ENCODE measurements at places on chromosomes 11 and 22.

DNA sequence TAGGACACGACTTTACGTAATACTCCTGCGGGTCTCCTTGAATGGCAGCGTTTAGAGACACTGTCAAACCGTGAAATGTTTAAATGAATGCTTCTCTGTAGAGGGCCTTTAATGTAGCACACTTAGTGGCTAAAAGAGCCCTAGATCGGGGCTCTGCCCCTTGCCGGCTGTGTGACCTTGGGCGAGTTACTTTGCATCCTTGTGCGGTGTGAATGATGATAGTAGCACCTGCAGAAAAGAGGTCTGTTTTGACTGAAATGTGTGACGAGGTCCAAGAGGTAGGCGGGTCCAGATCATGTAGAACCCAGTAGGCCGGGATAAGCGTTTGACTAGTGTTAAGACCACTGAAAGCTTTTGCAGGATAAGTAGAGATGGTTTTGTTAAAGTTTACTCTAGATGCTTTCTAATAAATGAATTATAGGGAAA is 866 bp downstream of the MED17 start:
- no peak for DNase-seq

- DNase-seq: no peak
Observed at GRCh38 chr22:38513063-38513462, 7.0 kb upstream of the DDX17 start.

- no peak for DNase-seq
Observed at GRCh38 chr11:122737951-122738693, 82.6 kb downstream of the UBASH3B start.

DNA sequence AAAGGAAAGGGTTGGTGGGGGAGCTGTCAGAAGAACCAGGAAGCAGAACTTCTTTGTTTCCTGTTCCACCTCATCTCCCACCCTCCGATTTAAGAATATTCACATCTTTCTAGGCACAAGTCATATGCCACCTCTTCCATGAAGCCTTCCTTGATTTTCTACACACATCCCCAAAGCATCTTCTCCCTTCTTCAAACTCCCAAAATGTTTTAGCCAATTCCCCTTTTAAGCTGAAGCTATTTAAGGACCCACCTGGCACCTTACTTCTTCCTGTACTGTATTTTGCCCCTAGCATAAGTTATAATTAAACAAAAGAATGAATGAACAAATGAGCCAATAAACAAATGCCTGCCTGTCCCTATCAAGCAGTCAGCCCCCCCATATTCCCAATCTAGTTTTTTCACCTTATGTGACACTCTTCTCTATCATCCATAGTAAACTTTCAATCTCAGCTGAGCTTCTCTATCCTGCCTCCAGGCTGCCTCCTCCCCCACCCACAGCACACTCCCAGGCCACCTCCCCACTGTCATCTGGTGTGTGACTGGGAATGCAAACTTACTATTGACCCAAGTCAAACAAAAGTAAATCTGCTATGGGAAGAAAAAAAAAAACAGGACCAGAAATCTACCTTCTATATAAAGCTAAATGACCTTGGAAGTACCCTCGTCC is 3.9 kb downstream of the TNKS1BP1 start:
- no peak for DNase-seq

DNA sequence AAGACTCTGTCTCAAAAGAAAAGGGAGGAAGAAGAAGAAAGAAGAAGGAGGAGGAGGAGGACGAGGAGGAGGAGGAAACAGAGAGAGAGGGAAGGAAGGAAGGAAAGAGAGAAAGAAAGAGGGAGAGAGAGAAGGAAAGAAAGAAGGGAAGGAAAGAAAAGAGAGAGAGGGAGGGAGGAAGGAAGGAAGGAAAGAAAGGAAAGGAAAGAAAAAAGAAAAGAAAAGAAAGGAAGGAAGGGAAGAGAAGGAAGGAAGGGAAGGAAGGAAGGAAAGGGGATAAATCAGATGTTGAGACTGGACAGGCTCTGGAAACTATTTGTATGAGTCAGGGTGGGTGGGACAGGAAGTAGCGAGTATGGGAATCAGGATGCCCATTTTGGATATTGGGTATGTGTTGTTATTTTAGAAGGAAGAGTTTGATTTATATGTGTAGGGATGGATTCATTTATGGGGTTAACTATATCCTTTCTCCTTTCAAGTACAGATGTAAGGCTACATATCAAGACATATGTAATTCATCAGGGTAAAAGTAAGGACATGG is 6.0 kb upstream of the RPL3 start:
- no peak for DNase-seq

- DNase-seq: no peak
Observed at GRCh38 chr22:45226503-45227186, 14.0 kb downstream of the KIAA0930 start.

DNA sequence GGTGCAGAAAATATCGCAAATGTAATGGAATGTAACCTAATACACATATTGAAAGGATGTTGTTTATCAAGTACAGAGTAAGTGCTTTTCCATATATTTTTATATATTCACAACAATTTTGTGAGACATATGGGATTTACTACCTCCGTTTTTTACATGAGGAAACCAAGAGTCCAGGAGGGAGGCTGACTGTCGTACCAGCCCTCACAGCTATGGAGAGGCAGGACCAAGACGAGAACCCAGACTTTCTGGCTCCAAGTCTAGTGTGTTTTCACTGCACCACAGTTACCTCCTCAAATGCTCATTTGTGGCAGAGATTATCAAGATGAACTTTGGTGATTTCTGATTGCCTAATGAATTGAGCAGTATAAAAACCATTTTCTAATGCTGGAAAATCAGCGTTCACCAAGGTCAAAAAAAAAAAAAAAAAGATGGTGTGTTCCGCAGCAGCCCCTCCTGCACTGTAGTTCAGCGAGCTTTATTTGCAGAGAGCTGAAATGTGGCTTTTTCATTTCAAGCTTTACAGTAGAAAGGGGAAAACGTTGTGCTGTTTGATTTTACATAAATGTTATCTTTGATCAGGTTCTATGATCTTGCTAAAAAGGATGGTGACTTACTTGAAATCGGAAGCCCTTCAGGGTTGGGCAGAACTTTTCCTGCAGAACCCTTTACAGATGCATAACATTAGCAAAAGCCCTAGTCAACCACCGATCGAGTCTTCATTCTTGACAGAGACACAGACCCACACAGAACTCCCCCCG is 44.7 kb upstream of the WEE1 start:
- DNase-seq: no peak

- DNase-seq: no peak
Observed at GRCh38 chr22:31083377-31083768, 2.3 kb downstream of the SMTN start.

DNA sequence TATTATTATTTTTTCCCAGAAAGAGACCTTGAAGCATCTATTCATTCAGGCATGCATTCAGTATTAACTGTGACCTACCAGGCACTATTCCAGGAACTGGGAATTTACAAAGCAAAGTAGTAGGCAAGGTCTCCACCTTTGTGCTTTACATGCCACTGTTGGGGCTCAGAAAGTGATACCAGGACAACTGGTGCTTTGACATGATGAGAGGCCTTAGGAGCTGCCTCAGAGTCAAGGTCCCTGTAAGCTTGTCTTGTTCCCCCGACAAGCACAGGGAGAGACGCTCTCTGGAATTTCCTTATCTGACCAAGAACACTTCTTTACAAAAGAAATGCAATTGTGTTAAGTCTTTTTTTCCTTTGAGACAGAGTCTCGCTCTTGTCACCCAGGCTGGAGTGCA is 2.3 kb upstream of the HMOX1 start:
- no peak for DNase-seq

DNA sequence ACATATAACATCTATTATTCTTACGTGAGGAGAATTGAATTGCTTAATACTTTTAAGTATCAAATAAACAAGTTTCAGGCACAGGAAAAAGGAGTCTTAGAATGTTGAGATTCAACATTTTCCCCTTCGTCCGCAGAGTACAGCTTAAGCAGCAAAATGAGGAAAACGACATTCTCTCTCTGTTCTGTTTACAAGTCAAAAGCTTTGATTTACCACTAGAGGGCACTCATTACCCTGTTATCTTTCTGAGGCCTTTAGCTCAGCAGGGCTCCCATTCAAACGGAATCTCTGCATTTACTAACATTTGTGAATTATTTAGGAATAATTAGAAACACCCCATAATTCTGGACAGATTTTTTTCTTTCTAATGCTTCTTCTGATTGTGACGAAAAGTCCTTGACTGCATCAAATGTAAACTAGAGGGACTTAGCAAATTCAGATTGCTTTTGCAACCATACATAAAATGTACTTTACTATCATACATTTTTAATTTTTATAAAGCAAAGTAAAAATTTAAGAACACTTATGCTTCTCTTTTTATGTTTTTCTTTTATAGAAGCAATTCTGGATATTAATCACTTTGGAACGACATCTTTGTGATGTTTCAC is 75.0 kb downstream of the JRKL start:
- peak; percentile 24 for DNase-seq

DNA sequence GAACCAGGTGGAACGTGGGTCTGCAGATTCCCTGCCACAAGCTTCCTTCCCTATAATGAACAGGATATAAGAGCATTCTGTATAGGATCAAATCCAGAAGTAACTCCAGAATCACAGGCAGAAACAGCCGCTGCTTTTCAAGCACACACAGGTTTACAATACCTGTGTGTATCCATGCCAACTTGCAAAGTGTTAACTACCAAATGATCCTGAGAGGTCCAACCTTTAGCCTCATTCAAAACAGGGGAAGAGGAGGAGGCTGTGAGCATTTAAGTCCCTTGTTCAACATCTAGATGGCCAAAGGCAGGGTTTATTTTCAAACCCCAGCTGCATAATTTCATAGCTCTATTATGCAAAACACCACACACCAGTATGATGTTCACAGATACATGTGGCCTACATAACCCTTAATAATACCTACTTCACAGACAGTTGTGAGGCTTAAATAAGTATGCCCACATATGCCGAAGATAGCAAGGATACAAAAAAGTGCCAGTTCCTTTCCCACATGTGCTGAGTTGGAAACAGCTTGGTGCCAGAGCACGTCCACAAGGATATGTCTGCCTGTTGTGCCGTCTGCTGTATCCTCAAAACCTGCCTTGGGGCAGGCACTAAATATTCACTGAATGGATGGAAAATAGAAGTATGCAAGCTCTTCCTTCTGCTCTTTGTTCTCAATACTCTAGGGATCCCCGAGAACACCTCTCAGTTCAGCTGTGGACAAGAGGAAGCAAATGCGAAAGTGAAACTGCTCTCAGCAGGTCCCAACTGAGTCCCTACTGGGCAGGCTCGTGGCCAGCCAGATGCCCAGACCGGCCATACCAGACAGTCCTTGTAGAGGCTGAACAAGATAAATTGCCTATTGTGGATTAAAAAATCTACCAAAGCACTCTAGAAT is 66.8 kb downstream of the LARGE1 start:
- peak; percentile 63 for DNase-seq

- peak; percentile 18 for DNase-seq
Observed at GRCh38 chr11:97965849-97966646, 1054.7 kb upstream of the CNTN5 start.

- DNase-seq: no peak
Observed at GRCh38 chr11:115930886-115931547, 426.8 kb upstream of the CADM1 start.

GRCh38 chr22:37211075-37211865 is 1.0 kb downstream of the SSTR3 start:
- no peak for DNase-seq

DNA sequence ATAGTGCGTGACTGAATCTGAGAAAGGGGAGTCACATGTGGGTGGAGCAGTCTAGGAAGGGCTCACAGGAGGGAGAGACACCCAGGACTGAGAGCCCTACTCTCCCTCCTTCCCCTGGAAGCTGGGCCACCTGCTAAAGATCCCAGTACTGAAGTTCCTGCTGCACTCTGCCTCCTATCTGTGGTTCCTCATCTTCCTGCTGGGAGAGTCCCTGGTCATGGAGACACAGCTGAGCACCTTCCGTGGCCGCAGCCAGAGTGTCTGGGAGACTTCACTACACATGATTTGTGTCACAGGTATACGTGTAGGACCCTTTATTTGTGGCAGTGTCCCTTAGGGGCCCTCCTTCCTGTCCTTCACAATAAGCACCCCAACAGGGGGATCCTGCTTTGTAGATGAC is 19.3 kb downstream of the ART5 start:
- DNase-seq: no peak

GRCh38 chr11:29217901-29218300 is 798.9 kb downstream of the KCNA4 start:
- no peak for DNase-seq

GRCh38 chr22:50269970-50270665 is at the start of gene MAPK11:
Gene MAPK11 (minus strand): TSS chr22:50270380. CDS start chr22:50270292, 88 bp downstream.
- DNase-seq: no peak

- DNase-seq: no peak
Observed at GRCh38 chr22:44648085-44648820, 53.8 kb upstream of the PRR5 start.

DNA sequence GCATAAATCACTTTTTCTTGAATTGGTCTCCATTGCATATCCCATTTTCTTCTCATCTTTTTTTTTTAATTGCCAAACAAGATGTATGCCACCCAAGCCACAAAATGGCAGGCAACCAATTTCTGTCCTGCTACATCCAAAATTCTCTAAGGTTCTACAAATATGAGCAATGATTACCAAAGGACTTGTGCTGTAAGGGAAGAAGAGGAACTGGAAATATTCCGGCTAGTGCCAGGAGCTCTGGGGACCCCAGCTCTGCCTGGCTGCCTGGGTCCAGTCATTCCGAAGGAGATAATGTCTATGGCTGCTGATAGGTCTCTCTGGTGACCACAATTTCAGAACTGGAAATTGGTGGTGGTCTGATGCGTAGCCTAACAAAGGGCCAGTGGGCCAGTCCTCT is 17.1 kb upstream of the SNX32 start:
- DNase-seq: no peak

GRCh38 chr11:82900277-82901164 is at the start of gene PRCP:
Gene PRCP (minus strand): TSS chr11:82900430. CDS start chr11:82900402, 28 bp downstream.
- DNase-seq: peak; percentile 54

GRCh38 chr11:6270584-6271246 is 11.1 kb downstream of the CCKBR start:
- DNase-seq: no peak

- DNase-seq: peak; percentile 37
Observed at GRCh38 chr22:43867839-43868635, 5.7 kb upstream of the SULT4A1 start.

DNA sequence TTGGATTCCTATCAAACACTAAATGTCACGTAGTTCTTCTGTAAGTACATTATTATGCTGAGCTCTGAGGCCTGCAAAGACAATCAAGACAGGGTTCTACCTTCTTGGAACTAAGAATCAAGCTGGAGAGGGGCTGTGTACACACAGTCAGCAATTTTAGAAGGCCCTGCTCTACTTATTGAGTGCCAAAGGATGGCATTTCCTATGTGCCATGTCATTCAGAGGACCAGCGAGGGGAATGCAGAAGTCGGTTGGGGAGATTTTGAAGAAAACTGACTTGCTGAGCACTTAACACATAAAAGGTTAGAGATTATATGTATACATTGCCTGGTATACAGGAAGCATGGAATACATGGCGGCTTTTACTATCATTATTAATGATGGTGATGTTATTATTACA is 5.3 kb downstream of the SLC37A2 start:
- no peak for DNase-seq
